ENCODE measurements at places on chromosomes 16 and 17.

- DNase-seq: no peak
Observed at GRCh38 chr17:37458805-37459204, 30.9 kb upstream of the DUSP14 start.

DNA sequence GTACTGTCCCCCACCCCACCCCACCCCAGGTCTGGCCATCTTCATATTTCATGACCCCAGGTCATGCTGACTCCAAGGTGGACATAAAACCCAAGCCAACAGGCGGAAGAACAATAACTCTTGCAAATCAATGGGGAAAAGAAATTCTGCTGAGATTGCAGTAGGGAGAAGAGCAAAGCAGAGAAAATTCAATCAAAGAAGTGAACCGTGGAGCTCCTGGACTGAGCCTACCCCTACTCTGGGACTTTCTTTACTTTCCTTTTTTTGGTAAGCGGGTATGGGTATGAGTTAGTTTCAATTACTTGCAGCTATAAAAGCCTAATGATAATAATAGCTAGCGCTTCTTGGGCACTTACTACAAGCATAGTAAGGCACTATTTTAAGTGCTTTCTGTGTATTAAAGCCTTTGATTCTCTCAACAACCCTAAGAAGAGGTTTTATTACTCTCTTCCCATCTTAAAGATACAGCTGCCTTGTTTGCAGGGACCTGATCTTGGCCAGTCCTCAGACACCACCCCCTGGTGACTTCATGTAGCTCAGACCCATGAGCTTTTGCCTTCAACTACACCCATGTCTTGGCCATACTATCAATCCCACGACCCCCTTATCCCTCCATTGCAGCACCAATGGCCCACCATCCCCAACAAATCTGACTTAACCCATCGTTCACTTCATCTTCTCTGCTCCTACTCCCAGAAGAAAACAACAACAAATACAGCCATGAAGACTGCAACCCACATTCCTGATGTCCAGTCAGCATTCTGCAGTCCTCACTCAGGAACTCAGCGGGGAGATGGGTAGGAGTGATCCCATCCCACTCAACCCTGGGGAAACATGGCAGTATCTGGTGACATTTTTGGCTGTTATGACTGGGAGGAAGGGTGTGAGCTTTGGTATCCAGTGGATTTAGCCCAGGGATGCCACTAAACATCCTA lies 4.4 kb downstream of the GGA2 start:
- no peak for DNase-seq

DNA sequence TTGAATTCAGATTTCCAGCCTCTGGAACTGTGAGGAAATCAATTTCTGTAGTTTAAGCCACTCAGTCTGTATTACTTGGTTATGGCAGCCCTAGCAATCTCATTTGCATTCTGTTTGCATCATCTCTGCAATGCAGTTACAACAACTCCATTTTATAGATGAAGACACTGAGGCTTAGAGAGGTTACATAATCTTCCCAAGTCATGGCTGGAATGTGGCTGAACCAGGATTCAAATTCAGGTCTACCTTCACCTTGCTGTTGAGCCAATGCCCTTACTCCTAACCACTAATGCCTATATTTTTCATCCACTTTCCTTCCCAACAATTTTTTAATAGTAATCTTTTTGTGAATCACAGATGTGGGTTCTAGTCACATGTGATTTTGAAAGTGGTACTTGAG lies 469.8 kb upstream of the CCL2 start:
- no peak for DNase-seq

- peak; percentile 99 for DNase-seq
Observed at GRCh38 chr17:40095944-40096791, 4.2 kb downstream of the NR1D1 start.

GRCh38 chr16:85996843-85997242 lies 97.9 kb downstream of the IRF8 start:
- DNase-seq: no peak

Measured in activated CD4-positive, alpha-beta T cell treated with anti-CD3 and anti-CD28 coated beads, Interleukin-2, Interleukin-6, amounts not matched to agents 100 ng/mL and 50 ng/mL, durations not matched to agents 16 hours and 8 hours (primary cell).